ENCODE measurements at places on chromosomes 3 and 15. TPM values are rescaled to one million over a fixed set of nuclear protein-coding genes. Genes with fewer than 3 reads are reported as not detected.

HACD3 gene
- 73.6 TPM for total RNA-seq

TRPM1 gene
- total RNA-seq = not detected

ADPRH gene
- 2.0 TPM for total RNA-seq

PARP15 gene
- under 0.01 TPM for total RNA-seq

TM4SF1 gene
- total RNA-seq = 155 TPM

COLQ gene
- total RNA-seq = 0.17 TPM

POLR2M gene
- 260 TPM for total RNA-seq

CCDC54 gene
- total RNA-seq = not detected

SLC38A3 gene
- not detected for total RNA-seq

SKOR1 gene
- not detected for total RNA-seq

PRR23E gene
- not detected for total RNA-seq

REC114 gene
- total RNA-seq = not detected

CPNE9 gene
- total RNA-seq = under 0.01 TPM
